ENCODE measurements at places on chromosomes 2 and 18.

GRCh38 chr18:3814816-3815215 is 364.8 kb downstream of the TGIF1 start:
- no peak for DNase-seq

DNA sequence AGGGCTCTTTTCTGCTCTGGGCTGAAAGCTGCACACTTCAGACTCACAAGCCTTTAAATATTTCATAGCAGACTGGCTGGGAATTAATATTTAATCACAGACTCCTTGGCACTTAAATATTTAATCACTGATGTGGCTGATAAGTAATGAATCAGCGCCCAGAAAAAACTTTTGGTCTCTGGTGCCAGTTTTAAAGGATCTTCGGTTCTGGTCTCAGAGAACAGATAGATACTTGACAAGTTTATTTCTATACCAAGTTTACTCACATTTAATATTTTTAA is 201.2 kb downstream of the MYCN start:
- DNase-seq = no peak

GRCh38 chr18:73577365-73577764 is 570.3 kb downstream of the FBXO15 start:
- no peak for DNase-seq

GRCh38 chr2:24722141-24722790 is 70.9 kb downstream of the PTRHD1 start:
- no peak for DNase-seq

DNA sequence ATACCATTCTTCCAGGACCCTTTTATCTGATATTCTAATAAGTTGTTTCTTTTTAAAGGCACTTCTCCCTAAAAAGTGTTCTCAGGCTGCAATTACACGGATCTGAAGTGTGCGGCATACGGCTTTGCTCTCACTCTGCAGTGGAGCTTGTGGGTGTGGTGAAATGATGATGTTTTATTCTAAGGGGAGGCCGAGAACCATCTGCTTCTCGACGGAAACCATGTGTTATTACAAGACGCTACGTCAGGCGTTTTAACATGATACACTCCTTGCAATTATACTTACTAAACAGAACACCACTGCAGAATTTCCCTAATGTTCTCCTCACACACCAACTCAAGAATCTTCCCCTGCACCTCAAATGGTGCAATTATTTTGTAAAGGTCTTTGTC is 34.9 kb upstream of the CTDP1 start:
- DNase-seq = no peak

GRCh38 chr2:214649440-214650205 is 159.9 kb downstream of the BARD1 start:
- no peak for DNase-seq

DNA sequence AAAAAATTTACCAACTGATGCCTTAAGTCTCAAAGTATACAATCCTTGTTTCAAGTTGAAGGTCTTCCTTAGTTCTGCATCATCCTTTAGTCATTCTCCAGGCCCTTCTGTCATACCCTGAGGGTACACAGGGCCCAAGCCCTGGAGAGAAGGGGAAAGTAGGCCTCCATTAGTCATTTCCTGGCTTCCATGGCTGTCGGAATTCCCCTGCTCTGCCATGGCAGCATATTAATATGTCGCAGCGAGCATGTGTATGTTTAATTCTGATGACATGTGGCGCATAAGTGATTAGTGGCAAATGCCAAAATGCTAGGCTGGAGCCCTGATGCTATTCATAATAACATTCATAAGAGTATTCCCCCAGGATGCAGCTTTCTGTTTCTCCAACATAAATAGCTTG is 22.1 kb downstream of the GPR39 start:
- DNase-seq = no peak

All from stimulated activated CD4-positive, alpha-beta T cell treated with anti-CD3 and anti-CD28 coated beads, TNF-alpha, amount 100 ng/mL, for 4 hours (primary cell).